ENCODE measurements at places on chromosomes 2 and 18.
A peak's percentile ranks its signal among the peaks of the same experiment; 100 is the strongest.

DNA sequence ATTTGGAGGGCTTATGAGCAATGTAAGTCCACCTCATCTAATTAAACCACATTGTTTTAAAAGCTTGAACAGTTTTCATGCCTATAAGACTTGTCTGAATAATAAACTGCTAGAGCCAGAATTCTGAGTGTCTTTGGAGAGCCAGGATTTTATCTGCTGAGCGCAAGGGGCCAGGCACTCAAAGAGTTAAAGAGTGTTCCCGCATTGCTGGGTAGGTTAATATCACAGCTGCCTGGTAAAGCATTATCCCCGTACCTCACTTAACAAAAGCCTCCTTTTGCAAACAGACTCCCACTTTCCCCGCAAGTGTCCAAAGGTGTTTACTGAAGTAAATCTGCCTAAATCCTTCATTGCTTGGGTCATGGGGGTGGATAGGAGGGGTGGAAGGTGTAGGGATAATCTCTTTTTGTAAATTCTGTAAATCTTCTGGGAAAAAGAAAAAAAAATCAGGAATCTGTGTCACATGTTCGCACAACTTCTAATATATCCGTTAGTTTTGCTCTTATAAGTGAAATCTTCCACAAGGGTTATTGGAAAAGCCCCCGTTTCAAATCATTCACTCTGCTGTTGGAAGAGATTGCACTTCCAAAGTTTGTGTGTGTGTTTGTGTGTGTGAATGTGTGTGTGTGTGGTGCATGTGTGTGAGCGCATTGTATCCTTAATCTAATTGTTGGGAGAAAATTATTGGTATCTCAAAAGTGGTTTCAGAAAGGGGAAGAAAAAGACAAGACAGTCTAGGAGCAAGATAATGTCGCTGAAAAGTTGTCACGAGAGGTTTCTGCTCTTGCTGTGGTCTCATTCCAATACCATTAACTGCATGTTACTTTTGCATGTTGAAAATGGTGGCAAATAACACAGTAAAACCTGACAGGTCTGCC lies 10.7 kb downstream of the ZEB2 start:
- no peak for DNase-seq

DNA sequence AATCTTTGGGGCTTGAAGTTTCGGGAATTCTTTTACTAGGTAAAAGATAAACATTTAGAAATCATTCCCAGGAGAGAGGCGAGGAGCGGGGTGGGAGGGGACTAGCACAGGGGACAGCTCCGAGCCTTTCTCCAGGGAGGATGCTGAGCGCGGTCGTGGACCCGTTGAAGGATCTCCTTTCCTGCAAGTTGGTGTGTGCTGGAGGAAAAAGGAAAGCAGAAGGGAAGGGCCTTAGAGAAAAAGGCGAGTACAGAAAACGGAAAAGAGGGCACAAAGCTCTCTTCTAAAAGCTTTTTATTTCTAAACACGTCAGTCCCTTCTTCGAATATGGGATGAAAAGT lies 640 bp downstream of the SLC39A6 start:
- DNase-seq = peak; percentile 7

- DNase-seq = no peak
Measured at GRCh38 chr2:17231394-17231965, 286.8 kb downstream of the RAD51AP2 start.

GRCh38 chr2:235513984-235514626 lies 20.3 kb downstream of the AGAP1 start:
- DNase-seq = no peak

- DNase-seq = no peak
Measured at GRCh38 chr18:30763902-30764350, 278.6 kb downstream of the DSC3 start.
